ENCODE measurements at places on chromosomes 7 and 10.

- DNase-seq = no peak
Observed at GRCh38 chr7:130900471-130901076, 166.6 kb upstream of the KLF14 start.

GRCh38 chr7:121002-121785, 71.2 kb upstream of the FAM20C start:
- no peak for DNase-seq

- DNase-seq = no peak
Observed at GRCh38 chr7:130865408-130866236, 131.6 kb upstream of the KLF14 start.

DNA sequence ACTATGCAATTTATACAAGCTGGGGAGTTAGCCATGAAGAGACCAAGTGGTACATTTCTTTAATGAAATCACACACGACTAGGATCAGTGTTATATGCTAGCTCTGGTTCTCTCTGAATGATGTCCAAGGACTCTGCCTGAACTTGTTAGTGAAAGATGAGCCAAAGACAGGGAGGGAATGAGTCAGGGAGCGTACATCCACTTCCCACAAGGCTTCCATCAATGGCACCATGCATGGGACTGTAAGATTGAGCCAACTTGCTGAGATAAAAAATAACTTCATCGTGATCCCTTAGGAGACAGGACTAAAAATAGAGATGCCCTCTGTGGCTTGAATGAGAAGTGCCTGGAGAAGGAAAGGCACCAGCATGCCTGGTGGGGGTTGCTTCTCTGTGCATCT, 629.7 kb downstream of the ACTR3B start:
- DNase-seq = no peak

GRCh38 chr10:126528315-126528835, 140.1 kb upstream of the ADAM12 start:
- DNase-seq = no peak

GRCh38 chr7:69735582-69735981, 137.3 kb downstream of the AUTS2 start:
- DNase-seq = peak; percentile 76

- DNase-seq = no peak
Observed at GRCh38 chr10:42482411-42482810, 156.0 kb downstream of the ZNF33B start.

- no peak for DNase-seq
Observed at GRCh38 chr10:31664803-31665202, 263.8 kb downstream of the ARHGAP12 start.

DNA sequence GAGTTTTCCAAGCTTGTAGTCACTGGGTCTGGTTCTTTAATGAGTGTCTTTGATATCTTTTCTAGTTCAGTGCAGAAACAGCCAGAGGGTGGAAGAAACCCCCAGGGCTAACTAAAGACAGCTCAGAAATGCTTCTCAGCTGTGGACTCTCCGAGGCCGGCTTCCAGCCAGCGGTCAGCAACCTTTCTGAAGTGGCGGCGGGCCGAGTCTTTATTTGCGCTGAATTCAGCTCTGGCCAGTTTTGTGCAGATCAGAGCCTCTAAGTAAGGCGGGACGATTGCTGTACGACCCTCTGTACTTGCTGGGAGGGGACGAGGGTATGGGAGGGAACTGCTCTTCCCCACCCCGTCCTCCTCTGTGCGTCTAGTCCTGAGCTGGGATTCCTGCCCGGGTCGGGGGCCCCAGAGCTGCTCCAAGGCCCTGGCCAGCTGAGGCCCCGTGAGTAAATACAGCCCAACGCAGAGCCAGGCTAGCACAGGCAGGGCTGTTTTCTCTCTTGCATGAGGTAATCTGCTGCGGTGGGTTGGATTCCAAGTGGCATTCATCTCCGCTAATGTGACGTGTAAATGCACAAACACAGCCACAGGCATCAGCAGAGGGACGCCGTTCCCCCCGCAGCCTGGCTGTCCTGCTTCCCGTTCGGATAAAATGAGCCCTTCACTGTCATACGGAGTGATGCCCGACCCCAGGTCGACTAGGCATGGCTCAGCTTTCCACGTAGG, 159.8 kb downstream of the PIP4K2A start:
- DNase-seq = peak; percentile 62

GRCh38 chr7:158757404-158757989, 52.9 kb upstream of the NCAPG2 start:
- no peak for DNase-seq

DNA sequence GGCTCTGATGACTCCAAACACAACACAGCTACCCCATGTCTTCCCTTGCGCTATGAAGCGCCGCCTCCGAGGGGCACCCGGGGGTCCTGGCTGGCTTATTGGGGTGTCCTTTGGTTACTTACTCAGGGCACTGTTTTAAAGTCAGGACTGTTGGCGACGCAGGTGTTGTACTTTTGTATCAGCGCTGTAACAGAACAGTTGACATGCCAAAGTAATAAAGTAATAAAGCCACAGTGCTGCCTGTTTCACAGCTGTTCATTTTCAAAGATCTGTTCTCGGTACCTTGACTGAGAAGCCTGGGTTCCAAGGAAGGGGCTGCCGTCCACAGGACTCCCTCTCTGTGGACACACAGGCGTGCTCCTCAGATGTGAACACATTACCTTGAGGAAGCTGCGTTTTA, 64.1 kb downstream of the WDR37 start:
- no peak for DNase-seq

- DNase-seq = no peak
Observed at GRCh38 chr10:110405380-110405779, 92.3 kb upstream of the DUSP5 start.

DNA sequence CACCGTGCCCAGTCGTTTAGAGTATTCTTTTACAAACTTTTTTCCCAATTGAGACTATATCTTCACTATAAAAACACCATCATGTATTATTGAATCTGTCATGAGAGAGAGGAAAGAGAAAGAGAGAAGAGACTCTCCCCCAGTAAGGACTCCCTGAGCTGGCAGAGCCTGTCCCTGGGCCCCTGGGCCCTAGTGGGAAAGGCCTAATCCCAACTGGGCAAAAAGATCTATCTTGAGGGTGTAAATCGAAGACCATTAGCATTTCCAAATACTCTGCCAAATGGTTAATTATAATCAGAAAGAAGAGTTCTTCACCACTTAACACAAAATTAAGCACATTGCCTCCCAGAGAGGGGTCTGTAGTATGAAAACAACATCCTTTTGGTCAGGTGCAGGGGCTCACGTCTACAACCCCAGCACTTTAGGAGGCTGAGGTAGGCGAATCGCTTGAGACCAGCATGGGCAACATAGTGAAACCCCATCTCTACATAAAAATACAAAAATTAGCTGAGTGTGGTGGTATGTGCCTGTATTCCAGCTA, 108.2 kb downstream of the SKIDA1 start:
- no peak for DNase-seq

- DNase-seq = no peak
Observed at GRCh38 chr7:68785036-68785435, 813.2 kb upstream of the AUTS2 start.

DNA sequence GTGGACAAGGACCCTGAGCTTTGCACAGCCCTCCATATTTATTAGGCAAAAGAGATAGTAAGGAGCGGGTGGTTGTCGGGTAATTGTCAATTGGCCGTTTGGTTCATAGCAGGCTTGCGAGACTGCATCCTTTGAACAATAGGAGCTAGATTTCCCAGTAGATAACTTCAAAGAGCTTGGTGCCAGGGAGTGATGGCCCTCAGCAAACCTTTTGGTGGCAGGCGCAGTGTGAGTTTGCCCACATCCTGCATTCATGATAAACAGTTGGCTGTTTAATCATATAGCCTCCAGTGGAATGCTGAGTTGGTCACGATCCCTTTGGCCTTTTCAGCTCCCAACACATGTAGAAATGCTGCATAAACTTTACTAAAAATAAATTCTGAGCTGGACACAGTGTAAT, 156.9 kb downstream of the AKR1D1 start:
- no peak for DNase-seq

GRCh38 chr7:157397731-157398691, 61.2 kb downstream of the DNAJB6 start:
- peak; percentile 61 for DNase-seq

DNA sequence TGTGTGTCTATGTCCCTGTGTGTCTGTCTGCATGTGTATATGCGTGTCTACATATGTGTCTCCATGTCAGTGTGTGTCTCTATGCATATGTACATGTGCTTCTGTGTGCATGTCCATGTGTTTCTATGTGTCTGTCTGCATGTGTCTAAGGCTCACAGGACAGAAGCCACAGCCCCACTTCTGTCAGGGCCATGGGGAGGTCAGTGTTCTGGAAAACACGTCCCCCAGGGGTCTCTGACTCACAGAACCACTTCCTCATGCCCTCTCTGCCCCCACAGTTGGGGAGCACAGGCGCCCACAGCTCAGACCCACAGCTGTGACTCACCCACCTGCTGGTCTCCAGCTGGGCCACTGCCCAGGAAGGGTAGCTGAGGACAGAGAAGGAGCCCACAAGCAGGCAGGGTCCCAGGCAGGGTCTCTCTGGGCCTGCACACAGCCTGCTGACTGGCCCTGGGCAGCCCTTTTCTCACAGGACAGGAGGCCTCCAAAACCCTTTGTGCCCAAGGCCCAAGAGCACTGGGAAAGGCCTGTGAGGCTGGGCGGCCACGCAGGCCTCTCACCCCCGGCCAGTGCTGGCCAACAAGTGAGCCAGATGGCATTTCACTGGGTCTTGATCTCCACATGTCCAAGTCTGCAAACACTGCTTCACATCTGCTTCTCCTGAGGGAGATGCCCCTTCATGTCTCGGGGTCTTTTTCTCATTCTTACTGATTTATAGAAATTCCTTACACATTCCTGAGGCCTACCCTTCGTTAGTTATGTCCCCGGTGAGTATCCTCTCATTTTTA, 102.9 kb upstream of the FAM20C start:
- no peak for DNase-seq

DNA sequence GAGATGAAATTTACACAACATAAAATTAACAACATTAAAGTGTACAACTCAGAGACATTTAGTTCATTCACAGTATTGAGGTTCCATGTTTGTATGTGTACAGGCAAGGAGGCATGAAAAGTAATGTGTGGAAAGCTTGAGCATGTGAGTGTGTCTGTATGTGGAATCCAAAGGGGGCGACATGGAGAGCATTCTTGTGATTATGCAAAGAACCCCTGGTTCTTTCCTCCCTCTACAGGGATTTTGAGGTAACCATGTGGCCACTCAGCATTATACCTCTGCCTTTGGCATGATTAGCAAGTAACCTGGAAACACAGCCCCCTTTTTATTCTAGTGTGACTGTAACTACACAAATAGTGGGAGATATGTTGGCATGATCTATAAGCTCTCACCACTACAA, 21.0 kb downstream of the OR2F1 start:
- DNase-seq = no peak

GRCh38 chr7:141480953-141481352, 70.3 kb upstream of the AGK start:
- DNase-seq = no peak

GRCh38 chr10:64219271-64220025, 698.2 kb downstream of the REEP3 start:
- DNase-seq = no peak

GRCh38 chr10:100209303-100209702, 20.1 kb downstream of the CHUK start:
- DNase-seq = no peak

DNA sequence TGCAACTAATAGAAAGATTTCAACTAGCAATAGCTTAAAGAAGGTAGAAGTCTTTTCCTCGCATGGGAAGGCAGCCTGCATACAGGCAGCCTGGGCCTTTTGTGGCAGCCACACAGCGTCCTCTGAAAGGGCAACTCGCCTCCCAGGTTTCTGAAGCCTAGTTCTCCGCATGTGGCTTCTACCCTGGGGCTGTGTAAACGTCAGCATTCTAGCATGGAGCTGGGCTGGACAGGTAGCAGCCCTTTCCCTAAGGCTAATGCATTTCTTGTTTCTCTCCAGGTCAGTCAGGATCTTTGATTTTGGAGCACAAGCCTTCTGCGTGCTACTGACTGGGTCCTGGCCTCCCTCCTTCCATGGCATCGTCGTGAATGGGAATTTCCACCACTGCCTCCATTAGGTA, 23.8 kb upstream of the SEC61G start:
- DNase-seq = no peak

DNA sequence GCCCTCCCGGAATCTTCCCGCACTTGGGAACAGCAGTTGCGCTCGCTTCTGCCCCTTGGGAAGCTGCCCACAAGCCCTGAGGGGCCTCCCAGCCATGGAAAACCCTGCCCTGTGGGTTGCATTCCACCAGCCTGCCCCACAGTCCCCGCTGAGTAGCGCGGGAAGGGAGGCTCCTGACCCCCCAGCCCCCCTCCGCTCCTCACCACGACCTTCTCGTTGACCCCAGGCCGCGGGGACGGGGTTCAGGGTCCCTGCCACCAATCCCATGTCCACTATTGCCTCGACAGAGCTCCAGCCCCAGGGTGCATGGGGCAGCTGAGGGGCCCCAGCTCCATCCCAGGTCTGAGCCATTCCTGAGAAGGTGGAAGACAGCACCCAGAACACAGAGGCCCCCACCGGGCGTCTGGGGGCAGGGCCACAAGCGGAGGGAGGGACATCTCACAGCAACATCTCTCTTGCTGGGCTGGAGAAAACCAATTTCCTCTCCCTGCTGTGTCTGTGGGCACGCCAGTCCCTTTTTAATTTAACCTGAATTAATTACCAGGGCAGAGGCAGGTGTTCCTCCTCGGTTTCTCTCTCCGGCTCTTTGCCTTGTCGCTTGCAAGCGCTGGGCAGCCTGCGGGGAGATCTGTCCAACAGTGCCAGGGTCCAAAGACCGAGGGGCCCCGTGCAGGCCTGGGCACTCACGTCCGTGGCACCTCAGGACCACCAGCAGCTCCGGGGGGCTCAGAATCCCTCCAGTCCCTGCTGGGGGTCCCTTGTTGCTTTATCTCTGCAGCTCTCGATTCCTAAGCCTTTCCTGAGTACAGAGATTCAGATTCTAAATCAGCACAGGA, 57.9 kb downstream of the FOXL3 start:
- no peak for DNase-seq

DNA sequence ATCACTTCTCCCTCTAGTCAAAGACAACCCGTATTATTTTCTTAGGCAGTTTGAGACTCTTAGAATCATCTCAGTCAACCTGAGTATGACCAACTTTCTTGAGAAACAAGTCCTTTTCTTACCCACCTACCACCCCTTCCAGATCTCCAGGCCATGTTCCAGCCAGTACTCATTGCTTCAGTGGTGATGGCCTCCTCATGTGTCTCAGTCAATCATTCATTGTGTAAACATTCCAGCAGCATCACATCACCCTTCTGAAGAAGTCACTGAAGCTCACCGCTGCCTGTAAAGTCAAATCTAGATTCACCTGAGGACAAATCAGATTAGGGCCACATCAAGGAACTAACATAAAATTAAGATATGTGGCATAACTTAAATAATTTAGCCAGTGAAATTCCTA, 467.2 kb upstream of the NRP1 start:
- no peak for DNase-seq

DNA sequence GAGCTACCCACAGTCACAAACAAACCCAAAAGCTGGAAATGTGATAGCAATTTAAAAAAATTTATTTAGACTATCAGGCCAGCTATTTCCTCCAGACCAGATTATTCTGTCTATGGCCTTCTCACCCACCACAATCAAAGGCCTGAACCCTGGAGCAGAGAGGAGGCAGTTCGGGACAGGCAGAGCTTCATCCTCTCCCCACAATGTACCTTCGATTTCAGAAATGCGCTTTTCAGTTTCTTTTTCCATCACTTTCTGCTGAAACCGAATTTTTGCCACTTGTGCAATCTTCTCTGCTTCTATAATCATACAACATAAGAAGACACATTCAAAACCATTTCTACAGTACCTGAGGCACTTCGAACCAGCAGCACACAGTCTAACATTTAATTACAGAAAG, 29.9 kb downstream of the ERLIN1 start:
- DNase-seq = no peak

- no peak for DNase-seq
Observed at GRCh38 chr7:16315280-16315679, 106.1 kb downstream of the CRPPA start.

- DNase-seq = no peak
Observed at GRCh38 chr10:7960108-7960507, 94.4 kb upstream of the GATA3 start.

Data from SK-N-DZ (cell line).